ENCODE measurements at places on chromosomes 12 and 14.

- no peak for DNase-seq
Observed at GRCh38 chr14:57865403-57866198, at the start of gene SLC35F4. SLC35F4 (minus strand) TSS chr14:57866092.

DNA sequence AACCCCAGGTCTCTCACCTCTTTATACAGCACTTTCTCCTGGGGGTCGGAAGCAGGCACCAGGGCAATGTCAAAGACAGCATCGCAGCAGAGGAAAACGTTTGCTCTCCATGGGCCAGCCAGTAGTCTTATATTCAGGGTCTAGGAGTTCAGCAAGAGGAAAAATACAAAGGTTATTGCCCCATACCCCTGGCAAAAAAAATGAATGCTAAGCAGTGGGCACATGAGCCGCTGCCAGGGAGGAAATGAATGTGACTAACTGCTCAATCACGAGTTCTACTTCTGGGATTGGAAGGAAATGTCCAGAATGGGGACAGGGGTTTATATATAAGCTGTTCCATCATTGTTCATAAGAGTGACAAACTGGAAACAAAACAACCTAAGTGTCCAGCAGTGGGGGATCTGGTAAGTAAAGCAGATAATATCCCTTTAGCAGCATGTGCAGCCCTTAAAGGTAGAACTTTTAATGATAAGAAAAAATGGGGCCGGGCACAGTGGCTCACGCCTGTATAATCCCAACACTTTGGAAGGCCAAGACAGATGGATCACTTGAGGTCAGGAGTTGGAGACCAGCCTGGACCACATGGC lies 53.8 kb downstream of the PHETA1 start:
- DNase-seq, result no peak

DNA sequence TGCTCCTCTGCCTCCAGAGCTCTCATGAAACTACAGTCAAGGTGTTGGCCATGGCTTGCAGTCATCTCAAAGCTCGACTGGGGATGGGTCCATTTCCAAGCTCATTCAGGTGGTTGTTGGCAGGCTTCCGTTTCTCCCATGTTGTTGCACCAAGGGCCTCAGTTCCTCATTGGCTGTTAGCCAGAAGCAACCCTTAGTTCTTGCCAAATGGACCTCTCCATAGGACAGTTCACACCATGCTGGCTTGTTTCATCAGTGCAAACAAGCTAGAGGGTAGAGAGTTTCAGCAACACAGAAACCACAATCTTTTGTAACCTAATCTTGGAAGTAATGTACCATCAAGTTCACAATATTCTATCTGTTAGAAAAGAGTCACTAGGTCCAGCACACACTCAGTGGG lies 22.7 kb upstream of the PPM1A start:
- DNase-seq, result no peak

- DNase-seq, result no peak
Observed at GRCh38 chr12:52335598-52336262, 14.5 kb upstream of the KRT83 start.

GRCh38 chr12:53550595-53550994 lies 43.3 kb upstream of the NPFF start:
- DNase-seq, result no peak

DNA sequence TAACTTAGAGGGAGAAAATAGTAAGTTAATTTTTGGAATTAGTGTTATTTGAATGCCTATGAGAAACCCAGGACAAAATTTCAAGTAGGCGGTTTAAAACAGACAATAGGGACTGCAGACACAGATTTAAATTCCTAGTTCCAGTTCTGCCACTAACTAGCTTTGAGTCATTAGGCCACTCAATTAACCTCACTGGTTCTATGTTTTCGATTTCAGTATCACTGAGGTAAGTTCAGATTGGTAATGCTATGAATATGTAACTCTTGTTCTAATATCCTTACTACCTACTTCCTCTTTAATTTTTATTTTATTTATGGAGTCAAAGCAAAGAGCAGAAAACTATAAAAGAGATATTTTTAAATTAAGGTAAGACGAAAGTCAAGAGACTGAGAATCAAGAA lies 52.6 kb downstream of the GALC start:
- no peak for DNase-seq

DNA sequence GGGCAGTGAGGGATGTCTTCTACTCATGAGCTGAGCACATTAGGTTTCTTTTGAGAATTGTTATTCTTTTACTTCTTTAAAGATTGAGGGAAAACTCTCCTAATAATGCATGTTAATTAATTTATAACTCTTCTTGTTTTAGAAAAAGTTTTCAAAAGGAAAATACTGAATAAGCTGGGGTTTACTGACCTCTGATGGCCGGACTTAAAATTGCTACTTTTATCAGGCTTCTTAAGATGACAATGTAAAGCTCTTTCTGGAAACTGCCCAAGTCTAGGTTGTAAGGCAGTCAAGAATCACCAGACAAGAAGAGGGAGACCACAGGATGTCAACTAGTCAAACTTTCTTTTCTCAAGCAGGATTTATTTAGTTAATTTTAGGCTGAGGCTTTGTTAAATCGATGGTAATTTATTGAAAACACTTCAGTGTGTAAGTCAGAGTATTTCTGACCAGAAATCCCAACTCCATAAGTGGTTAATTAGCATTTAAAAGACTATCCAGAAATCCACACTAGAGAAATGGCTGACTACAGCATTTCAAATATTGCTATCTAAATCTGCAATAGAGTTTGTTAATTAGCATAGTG lies 82.1 kb downstream of the AVPR1A start:
- DNase-seq, result no peak

DNA sequence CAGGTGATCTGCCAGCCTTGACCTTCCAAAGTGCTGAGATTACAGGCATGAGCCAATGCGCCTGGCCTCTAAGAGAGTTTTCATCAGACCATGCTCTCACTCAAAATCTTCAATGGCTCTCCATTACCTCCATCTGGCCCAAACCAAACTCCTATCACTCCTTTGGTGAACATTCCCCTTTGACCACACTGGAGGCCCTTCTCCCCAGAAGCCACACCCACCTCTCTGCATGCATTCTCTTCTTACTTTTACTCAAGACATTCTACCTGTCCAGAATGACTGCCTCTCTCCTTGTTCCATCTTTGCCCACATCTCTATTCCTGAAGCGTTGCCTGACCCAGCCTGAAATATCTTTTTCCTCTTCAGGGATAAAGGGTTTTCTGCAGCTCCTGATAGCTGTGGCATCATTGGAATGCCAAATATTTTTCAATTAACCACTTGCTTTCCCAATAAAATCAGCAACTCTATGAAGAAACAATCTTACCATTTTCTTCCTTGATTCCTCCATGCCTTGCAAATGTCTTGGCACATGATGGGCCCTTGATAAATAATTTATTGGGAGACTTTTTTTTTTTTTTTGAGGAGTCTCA lies 15.5 kb downstream of the PLEK2 start:
- no peak for DNase-seq

GRCh38 chr14:60773558-60773957 lies 39.0 kb downstream of the MNAT1 start:
- no peak for DNase-seq

DNA sequence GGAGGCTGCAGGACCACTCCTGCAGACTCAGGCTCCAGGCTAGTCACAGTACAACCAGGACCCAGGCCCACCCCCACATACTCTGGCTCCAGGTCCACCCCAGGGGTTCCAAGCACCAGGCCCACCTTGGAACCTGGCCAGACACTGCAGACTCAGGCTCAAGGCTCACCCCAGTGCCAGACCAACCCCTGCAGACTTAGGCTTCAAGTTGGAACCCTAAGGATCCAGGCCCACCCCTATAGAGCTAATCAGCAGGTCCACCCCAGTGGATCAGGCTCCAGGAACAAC lies 8.8 kb downstream of the WASHC3 start:
- DNase-seq, result no peak

DNA sequence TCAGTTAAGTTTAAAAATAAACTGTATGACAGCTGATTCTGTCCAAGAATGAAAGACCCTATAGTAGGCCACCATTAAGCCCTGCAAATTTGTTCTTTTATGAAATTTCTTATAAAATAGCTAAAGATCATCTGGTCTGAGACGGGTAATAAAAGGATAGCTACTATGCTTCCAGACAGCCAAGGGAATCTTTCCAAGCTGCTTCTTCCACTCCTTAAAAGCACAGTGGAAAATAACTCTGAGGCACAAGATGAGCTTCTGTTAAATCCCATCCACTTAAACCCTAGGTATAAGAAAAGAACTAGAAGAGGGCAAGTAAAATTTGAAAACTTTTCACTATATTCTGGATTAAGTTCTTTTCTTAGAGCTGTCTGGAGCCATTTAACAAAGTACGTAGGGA lies 194.3 kb downstream of the CAPZA3 start:
- DNase-seq, result no peak

DNA sequence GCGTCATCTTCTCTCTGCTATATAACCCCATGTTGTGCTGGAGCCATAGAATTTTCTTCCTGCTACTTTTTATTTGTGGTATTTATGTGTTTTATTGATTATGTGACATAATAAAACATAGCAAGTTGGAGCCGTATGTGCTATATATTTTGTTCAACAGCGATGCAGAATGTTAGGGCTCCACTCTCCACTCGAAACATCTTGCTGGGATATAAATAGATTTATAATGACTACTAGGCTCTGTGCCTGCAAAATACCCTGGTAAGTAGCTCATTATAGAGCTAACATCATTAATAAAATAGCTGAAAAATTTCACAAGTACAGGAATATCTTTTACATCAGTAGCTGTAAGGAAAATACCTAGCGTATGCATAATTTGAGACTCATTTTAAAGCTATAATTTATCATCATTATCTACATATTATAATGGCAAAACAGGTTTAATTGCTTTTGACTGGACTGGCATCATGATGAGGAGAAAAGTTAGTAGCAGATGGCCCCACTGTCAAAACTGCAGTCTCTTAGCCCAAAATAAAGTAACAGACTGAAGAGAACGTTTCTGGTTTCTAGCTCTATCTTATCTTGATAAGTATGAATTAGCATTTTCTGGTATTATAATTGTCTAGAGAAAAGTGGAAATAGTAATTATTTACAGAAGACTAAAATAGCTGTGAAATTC lies 263.0 kb downstream of the NEDD1 start:
- no peak for DNase-seq

GRCh38 chr12:113980537-113981337 lies 14.6 kb upstream of the RBM19 start:
- DNase-seq, result no peak

DNA sequence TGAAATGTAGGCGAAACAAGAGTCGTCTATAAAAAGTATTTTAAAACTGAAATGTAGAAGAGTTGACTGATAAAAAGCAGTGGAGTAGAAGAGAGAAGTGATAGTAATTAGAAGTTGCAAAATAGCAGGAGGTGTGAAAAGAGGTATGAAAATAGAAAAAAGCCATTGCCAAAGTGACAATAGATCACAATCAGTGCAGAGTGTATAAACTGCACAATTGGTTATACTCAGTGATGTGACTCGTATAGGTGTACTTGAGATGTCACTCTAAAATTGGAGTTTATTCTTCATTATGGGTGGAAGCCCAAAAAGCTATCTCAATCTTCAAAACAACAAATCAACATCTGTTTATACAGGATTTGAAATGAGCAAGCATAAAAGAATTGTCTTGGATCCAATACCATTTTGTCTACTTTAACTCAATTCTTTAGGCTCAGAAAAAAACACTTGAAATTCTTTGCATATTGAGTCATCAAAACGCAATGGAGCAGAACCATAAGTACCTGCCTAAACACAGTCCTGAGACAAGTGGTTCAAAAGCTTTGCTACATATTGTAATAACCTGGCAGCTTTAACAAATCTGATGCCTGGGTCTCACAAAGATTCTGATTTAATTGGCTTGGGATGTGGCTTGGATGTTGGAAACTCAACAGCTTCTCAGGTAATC lies 8.8 kb downstream of the IKBIP start:
- no peak for DNase-seq

- DNase-seq, result no peak
Observed at GRCh38 chr14:94570002-94570400, 8.8 kb downstream of the SERPINA4 start.

- DNase-seq, result no peak
Observed at GRCh38 chr12:575129-575502, 88.1 kb downstream of the NINJ2 start.

DNA sequence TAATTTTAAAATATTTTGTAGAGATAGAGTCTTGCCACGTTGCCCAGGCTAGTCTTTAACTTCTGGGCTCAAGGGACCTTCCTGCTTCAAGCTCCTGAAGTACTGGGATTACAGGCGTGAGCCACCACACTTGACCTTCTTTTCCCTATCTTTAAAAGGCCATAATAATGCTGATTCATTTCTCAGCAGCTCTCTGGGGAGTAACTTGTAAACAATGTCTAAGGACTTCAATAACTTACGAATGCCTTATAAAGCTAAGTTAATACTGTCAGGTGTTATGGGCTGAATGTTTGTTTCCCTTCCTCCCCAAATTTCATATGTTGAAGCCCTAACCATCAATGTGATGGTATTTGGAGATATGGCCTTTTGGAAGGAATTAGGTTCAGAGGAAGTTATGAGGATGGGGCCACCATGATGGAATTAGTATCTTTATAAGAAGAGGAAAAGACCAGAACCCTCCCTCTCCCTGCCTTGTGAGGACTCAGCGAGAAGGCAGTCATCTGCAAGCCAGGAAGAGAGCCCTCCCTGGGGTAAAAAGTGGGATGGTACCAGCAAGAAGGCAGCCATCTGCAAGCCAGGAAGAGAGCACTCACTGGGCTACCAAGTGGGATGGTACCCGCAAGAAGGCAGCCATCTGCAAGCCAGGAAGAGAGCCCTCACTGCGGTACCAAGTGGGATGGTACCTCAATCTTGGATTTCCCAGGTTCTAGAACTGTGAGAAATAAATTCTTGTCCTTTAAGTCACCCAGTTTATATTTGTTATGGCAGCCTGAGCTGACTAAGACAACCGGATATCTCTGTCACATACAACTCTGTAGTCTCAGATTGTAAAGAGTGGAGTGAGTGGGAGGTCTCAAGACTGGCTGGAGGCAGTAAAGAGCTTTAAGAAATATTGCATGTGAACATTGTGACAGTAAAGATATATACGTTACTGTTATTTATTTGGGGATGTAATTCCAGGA lies 16.3 kb upstream of the YBX3 start:
- no peak for DNase-seq

DNA sequence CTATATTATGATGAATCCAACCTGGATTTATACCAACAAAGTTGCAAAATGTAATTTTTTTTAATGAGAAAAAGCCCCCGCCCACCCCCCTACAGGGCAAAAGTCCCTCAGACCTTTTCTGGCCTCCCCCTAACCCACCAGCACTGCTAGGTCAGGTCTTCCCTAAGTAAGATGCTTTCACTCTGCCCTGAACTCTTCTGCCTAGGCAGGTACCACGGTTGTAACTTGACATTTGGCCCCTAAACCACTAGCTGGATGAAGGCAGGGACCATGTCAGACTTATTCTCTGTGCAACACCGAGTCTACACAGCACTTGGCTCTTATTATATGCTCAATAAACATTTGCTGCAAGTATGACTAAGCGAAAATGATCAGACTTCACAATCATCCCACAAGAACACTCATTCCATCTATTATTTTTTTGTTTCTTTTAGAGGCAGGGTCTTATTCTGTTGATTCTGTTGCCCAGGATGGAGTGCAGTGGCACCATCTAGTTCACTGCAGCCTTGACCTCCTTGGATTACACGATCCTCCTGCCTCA lies 63.2 kb downstream of the SPRING1 start:
- DNase-seq, result no peak
